ENCODE measurements at places on chromosomes 2 and 18. TPM values are rescaled to one million over a fixed set of nuclear protein-coding genes. Genes with fewer than 3 reads are reported as not detected.

Gene VWC2L
- total RNA-seq, result not detected

Gene VWA3B
- total RNA-seq, result 3.2 TPM

Gene SOX11
- total RNA-seq, result 0.52 TPM

Gene SLC1A4
- total RNA-seq, result 12.5 TPM

Gene IL1RL2
- 0.19 TPM for total RNA-seq

Gene ITM2C
- 154 TPM for total RNA-seq

Gene STARD6
- 0.09 TPM for total RNA-seq

Gene IL18R1
- 7.5 TPM for total RNA-seq

Gene EIF2AK2
- 19.9 TPM for total RNA-seq

Gene GPR17
- under 0.01 TPM for total RNA-seq

Gene ANKRD30B
- total RNA-seq, result not detected

Gene SRD5A2
- 0.28 TPM for total RNA-seq

Gene RAB11FIP5
- total RNA-seq, result 0.71 TPM

Data from thymus (tissue), 14 donors.